ENCODE measurements at places on chromosomes 6 and 20.

GRCh38 chr6:124557873-124558272 lies 404.4 kb upstream of the RNF217 start:
- DNase-seq: no peak

DNA sequence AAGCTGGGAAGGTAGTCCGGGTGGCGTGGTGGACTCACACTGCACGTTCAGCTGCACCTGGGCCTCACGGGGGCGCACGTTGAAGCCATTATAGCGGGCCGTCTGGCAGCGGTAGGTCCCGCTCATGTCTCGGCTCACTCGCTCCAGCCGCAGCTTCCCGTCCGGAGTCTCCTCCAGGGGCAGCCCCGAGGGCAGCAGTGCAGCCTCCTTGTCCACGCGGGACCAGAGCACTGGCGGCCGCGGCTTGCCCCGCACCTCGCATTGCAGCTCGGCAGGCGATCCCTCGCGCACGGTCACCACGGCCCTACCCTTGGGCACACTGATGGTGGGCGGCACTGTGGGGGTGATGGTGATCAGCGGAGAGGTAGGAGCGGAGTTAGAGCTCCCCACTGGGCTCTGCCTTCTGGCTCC lies 47.6 kb downstream of the MDGA1 start:
- DNase-seq: no peak

GRCh38 chr6:170072246-170072645 lies 218.6 kb downstream of the DLL1 start:
- DNase-seq: no peak

DNA sequence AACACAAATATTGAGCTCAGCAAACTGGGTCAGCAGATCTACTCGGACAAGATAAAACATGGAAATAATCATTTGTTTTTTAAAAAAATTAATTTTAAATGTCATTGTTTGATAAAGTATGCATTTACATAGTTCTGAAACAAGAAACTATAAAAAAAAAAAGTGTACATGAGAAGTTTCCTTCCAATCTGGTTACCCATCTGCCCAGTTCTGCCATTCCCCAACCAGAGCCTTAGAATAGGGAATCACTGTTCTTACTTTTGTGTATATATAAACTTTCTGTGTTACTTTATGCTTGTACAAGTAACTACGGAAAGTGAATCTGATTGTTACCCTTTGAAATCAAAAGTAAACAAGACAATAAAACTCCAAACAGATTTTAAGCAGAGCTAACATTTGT lies 791.4 kb downstream of the HACE1 start:
- no peak for DNase-seq

DNA sequence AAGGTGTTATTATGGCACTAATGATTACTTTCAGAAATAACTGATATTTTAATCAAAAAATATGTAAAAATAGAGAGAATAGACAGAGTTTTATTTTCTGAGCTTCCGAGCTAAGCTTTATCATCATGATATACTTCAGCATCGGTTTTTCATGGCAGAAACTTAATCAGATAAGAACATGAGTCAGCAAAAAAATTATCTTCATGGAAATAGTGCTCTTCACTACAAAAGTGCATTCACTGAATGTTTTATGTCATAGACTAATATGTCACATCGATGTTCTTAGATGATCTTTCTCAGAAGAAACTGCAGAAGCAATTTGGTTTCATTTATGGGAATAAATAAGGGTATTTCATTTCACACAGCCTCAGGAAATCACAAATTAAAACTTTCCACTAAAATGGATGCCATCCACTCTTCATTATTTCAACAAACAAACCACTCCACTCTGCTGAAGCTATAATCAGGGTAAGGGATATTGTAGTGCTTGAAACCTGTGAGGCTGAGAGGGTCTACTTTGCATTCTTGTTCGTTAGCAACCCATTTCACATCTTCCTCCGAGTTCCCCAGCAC lies 10.2 kb upstream of the MAP3K7 start:
- no peak for DNase-seq

GRCh38 chr20:32519381-32519730 lies 65.8 kb downstream of the NOL4L start:
- DNase-seq: no peak

DNA sequence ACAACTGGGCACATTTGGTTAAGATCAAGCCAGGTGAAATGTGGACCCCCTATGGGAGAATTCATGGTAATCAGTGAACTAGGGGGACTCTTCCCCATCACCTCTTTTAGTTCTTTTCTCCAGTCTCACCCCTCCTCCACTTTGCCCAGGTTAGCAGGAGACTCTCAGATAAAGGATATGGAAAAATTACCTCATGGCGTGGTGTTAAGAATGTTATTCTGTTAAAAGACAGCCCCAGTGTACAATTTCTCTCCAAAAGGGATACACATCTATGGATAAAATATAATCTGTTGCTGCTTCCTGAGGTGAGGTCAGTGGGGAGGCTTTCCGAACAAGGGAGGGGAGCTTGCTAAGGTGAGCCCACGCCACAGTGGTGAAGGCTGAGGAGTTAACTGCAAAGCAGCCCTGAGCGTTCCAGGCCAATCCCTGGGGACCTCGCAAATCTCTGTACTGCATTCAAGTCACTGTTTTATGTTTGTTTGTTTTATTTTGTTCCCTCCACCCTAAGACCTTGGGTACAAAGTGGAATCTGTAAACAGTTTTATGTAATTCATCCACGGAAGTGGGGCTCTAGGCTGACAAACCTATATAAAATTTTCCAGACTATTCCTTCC lies 52.0 kb downstream of the ADGRF1 start:
- DNase-seq: peak; percentile 12
